ENCODE measurements at places on chromosomes 6 and 20.

- no peak for DNase-seq
Observed at GRCh38 chr20:58994390-58995159, 12.5 kb downstream of the CTSZ start.

DNA sequence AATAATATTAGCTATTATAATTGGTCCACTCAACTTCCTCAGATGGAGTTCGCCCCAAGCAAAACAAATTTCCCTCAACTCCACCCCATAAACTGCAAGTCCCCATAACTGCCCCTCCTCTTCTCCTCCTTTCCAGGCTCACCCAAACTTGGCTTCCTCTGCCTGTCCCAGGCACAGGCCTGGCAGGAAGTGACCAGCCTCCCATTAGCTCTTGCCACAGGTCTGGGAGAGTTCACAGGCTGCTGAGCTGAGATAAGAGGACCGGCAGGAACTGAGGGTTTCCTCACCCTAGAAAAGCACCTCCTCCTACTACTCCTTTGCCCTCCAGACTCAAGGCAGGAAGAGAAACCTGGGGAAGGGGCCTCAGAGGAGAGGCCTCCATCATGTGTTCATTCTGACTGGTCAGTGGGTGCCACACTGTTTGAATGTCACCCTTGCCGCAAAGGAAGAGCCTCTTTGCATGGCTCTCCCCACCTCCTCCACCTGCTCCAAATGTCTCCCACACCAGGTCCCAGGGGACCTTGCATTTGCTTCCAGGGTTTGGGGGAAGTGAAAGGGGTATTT is 24.5 kb upstream of the SMIM29 start:
- DNase-seq: no peak

- DNase-seq: no peak
Observed at GRCh38 chr6:48471326-48471725, 360.3 kb upstream of the PTCHD4 start.

GRCh38 chr6:159871241-159871640 is 19.5 kb upstream of the MAS1 start:
- DNase-seq: no peak

DNA sequence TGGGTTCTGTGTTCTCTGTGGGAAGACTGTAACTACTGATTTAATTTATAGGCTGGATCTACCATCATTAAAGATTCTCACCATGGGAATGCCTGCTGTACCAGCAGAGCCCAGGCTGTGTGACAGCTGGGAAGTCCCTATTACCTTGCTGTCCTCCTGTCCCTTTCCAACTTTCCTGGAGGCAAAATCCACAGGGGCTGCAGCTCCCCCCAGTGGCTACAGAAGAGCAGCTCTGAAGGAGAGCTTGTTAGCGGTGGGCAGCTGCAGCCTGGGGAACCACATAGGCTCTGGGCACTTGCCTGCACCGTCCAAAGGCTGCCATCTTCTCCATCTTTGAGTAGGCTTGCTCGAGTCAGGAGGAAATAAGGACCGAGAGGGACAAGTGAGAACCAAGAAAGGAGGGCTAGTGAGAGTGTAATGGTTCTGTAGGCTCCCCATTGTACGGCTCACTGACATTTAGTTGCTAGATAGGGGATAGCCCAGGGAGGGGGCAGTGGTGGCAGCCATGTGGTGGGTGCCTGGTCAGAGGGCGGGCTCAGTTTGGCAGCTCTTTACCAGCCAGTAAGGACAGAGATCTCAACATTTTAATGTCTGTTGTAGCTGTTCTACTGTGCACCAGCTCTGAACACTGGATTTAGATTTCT is 155.1 kb upstream of the MLIP start:
- no peak for DNase-seq

All from activated CD8-positive, alpha-beta memory T cell treated with anti-CD3 and anti-CD28 coated beads for 1 hour (primary cell).